ENCODE measurements at places on chromosomes 4 and X.

DNA sequence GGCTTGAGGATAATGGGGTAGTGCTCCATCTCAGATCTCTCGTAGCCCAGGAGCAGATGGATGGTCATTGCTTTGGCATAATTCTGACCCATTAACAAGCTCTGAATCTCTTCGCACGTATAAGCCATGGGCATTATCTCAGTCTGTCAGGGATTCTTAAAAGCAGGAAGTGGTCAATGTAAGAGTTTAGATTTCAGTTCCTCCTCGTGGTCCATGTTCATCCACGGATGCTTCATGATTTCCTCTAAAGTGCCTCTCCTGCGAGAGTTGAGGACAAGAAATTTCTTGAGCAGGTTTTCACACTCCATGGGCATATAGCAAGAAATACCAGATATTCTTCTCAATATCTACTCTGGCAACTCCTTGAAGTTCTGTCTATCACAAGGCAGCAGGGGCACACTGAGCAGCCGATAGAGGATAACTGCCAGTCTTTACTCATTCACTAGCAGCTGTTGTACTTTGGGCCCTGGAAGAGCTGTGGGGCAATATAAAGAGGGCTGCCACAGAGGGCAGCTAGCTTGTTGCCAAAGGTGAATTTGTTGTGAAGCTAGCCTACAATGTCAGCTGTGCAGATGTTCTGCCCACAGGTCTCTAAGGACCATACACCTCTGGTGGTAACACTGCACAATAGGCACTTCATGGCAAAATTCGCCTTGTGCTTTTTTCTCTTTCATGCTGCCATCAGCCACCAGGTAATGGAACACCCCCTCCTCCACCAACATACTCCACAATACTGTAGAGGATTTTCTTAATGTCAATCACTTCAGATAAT, 52.0 kb upstream of the WDR17 start:
- DNase-seq, result no peak

DNA sequence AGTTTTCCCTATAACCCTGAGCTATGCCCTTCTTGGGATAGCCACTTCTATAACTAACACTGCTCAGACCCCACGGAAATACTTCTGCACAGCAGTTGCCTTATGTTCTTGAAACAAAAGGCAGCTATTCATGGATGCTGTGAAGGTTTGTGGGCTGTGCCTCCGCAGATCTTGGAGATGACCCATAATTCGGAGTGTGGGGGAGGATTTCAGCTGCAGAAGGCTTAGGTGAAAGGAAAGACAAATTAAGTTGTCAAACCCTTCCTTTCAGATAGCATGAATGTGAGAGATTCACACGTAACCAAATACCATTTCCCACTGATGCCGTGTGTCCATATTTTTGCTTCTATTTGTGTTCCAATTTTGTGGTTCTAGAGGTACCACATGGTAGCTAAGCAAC, 38.1 kb upstream of the NYX start:
- no peak for DNase-seq

- no peak for DNase-seq
Measured at GRCh38 chr4:111923786-111924185, 221.5 kb upstream of the FAM241A start.

DNA sequence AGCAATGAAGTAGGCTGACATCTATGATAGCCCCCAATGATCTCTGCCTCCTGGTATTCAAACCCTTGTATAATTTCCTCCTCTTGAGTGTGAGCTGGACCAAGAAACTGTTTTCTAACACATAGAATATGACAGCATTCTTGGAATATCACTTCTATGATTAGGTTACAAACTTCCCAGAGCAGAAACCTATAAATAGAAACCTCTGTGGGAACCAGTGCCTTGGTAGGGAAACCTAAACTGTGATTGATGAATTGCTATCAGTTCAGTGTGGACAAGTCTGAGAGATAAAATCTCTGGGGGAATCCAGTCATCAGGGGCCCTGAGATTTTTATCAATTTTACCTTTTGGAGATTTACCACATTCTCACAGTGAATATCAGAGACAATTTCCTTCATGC, 756.5 kb upstream of the AGA start:
- no peak for DNase-seq

GRCh38 chr4:181661923-181662322, 581.3 kb upstream of the TENM3 start:
- DNase-seq, result no peak

GRCh38 chrX:123740536-123740935, 7.7 kb upstream of the THOC2 start:
- no peak for DNase-seq

- no peak for DNase-seq
Measured at GRCh38 chr4:133136833-133137232, 12.3 kb upstream of the PCDH10 start.

- no peak for DNase-seq
Measured at GRCh38 chr4:55069248-55069647, 56.1 kb downstream of the KDR start.

GRCh38 chrX:45769761-45770582, 569.3 kb upstream of the DIPK2B start:
- no peak for DNase-seq

DNA sequence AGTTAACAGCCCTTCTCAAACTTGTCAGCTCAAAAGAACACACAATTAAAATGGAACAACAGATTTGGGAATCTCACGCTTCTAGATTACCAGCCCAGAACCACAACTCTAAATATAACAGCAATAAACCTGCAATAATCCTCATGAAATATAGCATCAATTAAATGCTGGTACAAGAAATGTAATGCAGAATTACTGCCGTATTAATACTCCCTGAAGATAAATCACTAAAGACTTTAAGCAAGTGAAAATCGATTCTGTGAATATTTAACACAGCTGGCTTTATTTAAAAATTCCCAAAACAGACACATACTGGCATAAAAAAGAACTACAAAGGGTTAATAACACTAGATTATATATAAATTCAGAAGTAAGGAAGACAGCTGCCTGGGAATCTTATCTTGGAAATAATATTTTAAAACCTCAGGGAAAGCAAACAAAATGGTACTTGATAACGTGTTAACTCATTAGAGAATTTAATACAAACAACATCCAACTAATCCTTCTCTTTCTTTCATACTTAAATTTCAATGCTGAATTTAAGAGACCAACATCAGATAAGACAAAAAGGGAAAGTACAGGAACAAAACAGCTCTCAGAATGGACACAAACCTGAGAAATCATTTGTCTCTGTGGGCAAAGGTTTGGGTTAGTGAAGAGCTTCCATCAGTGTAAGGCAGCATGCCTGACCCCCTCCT, 34.7 kb downstream of the APBB2 start:
- no peak for DNase-seq

- no peak for DNase-seq
Measured at GRCh38 chrX:45421806-45422205, 221.1 kb upstream of the DIPK2B start.

- no peak for DNase-seq
Measured at GRCh38 chr4:140049849-140050637, 103.9 kb downstream of the MAML3 start.

- DNase-seq, result no peak
Measured at GRCh38 chr4:84644087-84644486, 61.2 kb downstream of the CDS1 start.

- peak; percentile 8 for DNase-seq
Measured at GRCh38 chr4:15729910-15730533, 27.2 kb downstream of the BST1 start.

GRCh38 chr4:111890412-111890811, 254.8 kb upstream of the FAM241A start:
- no peak for DNase-seq

GRCh38 chr4:114911111-114911510, 202.3 kb downstream of the NDST4 start:
- DNase-seq, result no peak

- DNase-seq, result no peak
Measured at GRCh38 chrX:8627796-8628195, 104.1 kb downstream of the ANOS1 start.

DNA sequence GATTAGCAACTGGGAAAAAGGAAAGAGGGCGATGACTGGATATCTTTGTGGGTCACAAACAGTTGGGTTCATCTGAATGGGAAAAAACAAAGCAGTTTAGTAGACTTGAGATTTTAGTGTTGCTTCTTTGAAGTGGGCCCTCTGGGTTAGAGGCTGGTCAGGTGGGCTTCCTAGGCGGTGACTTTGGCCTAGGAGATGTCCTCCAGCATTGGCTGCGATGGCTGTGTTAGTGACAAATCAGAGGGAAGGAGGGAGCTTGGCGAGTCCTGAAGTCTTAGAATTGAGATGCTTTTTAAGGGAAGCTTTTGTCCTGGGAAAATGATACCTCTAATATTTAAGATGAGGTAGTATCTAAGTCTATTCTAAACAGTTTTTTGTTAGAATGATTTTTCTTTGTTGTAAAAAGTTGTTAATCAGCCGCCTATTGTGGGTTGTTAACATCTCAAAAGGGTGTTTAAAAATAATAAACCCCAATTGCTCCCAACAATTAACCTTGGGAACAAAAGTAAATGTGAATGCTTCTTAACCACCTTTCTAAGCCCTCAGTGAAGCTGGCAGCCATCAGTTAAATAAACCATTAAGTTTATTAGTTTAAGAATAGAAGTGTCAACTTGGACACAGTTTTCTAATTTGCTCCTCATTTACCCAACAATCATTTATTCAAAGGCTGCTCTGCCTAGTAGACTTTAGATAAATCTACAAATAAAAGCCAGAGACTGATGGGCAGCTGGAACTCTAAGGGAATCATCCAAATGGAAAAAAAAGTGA, 31.7 kb downstream of the DLG3 start:
- DNase-seq, result no peak

- DNase-seq, result no peak
Measured at GRCh38 chrX:143634309-143634662, 1.6 kb downstream of the SLITRK4 start.

DNA sequence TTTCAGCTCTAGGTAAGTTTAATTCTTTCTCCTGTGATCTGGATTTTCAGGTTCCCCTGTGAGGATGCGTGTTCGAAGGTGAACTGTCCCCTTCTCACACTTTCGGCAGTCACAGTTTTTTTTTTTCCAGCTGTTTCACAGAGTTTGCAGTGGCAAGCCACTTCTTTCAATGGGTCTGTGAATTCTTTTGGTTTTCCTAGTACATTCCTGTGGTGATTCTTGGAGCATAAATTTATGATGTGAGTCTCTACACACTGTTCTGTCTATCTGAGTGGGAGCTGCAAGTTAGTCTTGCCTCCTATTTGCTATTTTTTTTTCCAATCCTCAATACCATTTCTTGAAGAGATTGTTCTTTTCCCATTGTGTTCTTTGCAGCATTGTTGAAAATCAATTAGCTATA, 595.5 kb downstream of the RAPGEF2 start:
- no peak for DNase-seq

DNA sequence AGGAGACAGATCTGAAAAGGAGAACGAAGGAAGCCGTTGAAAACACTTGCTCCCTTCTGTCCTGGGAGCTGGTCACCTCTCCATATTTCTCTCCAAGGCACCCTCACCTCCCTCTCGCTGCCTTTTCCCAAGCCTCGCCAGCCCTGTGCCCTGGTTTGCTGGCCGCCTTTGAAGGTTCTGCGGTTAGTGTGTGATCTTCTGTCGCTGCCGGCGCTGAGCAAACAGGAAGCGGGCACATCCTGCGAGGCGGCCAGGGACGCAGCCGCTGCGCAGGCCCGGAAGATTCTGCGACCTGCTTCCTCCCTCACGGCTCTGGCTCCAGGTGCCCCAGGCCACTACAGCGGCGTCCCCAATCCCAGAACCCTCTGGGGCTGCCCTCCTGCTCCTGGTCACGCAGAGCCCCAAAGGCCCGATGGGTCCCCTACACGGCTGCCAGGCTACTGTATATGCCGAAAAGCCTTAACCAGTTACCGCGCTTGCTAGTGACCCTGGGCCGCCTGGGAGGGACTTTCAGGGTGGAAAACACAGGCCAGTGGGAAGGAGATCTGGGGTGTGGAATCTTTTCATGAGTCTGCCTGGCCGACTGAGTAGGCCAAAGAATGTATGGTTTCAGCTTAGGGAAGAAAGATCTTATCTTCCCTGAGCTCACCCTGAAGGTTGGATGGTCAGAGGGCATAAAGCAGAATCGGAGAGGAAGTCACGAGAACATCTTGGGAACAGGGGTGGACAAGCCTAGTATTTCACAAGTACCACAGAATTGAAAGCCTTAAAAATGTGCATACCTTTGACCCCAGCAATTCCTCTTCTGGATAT, 2.3 kb upstream of the SASH3 start:
- no peak for DNase-seq

DNA sequence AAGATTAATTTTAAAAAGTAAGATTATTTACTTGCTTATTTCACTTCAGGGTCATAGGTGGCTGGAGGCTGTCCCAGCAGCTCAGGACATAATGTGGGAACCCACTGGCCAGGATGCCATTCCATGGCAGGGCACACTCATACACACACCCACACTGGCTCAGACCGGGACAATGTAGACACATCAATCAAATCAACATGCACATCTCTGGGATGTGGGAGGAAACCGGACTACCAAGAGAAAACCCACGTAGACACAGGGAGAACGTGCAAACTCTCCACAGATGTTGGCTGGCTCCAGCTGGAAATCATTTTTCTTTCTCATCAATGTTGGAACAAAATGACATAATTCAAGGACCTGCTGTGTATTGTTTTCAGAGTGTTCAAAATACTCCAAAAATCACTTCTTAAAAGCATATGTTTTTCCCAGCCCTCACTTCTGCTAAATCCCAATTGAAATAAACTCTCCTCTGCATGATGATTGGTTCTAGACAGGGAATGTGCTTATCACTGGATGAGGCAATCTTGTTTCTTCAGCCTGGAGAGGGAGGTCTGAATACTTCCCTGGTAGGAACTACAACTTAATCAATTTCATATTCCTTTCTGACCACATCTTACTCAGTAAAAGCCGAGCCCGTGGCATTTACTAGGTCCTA, 18.6 kb upstream of the CPE start:
- DNase-seq, result no peak

DNA sequence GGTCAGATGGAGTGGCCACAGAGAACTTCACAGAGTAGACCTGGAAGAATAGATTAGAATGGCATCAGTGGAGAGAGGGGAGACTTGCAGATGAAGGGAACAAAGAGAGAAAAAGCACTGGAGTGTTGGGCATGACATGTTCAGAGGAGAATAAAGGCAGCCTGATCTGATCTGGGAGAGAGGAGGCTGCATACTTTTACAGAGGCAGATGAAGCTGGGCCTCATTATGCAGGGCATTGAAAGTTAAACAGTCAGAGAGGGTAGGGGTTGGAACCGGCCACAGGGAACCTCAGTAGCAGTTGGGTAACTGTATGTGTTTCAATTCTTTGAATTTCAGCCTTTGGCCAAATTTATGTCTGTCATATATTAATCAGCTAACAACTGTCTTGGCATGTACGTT, 61.2 kb downstream of the SH3BGRL start:
- DNase-seq, result no peak

DNA sequence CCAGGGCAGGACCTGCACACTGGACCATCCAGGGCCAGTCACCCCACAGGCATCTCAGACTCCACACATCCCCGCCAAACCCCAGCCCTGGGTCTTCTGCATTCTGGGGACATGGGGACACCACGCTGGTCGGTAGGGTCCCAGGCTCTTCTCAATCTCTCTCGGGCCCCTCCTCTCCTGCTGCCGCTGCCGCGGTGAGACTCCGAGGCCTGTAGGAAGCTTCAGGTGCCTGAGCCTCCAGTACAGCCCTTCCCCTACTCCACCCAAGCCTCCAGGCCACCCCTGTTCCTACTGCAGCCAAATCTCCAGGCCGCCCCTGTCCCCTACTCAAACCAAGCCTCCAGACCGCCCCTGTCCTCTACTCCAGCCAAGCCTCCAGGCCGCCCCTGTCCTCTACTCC, 5.5 kb upstream of the ASMT start:
- DNase-seq, result no peak
